Activated T-cell treated with anti-CD3 and anti-CD28 coated beads, Interleukin-2, amount 50 U/mL, for 1 hour (primary cell): ENCODE measurements at places on chromosomes 13 and 19.
A peak's percentile ranks its signal among the peaks of the same experiment; 100 is the strongest.

GRCh38 chr19:55353356-55353802 lies 1.1 kb downstream of the COX6B2 start:
- no peak for DNase-seq

DNA sequence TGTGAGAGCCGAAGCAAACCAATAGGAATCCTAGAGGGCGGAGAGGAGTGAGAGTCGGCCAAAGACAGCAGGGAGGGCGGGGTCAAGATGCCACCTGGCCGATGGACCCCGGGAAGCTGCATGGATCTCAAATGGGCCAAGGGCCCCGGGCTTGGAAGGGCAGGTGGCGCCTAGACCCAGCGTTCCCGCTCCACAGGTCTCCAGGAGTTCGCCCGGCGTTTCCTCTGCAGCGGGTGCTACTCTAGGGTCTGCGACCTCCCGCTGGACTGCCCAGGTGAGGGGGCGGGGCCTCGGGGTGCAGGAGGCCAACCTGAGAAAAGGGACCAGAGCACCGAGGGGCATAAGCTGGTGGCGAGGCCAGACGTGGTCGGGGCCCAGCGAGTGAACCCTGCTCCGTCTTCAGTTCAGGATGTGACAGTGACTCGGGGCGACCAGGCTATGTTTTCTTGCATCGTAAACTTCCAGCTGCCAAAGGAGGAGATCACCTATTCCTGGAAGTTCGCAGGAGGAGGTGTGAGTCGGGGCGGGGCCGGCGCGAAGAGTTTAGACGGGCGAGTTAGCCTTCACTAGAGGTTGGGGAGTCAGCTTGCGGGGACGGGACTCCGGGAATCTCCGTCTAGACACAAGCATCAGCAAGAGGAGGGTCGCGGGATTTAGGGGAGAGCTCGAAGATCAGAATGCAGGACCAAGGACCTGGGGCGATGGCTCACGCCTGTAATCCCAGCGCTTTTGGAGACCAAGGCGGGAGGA lies 9.9 kb downstream of the SPACA6 start:
- DNase-seq: peak; percentile 35

DNA sequence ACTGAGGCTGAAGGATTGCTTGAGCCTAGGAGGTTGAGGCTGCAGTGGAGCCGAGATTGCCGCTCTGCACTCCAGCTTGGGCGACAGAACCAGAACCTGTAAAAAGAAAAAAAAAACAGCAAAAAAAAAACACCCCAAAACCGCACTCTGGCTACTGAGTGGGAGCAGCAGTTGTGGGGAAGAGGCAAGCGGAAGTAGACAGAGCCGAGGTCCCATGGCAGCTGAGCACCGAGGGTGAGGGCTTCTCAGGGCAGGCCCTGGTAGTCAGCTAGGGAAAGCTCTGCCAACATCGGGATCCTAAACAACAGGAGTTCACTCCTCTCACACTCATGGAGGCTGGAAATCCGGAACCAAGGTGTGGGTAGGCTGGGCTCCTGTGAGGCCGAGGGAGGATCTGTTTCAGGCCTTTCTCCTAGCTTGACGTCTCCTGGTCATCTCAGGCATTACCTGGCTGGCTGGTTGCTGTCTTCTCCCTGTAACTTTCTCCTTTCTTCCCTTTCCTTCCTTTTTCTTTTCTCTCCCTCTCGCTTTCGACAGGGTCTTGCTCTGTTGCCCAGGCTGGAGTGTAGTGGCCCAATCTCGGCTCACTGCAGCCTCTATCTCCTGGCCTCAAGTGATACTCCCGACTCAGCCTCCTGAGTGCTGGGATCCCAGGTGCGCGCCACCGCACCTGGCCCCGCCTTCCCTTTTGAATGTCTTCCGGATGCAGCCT lies 15.8 kb upstream of the LATS2 start:
- no peak for DNase-seq

GRCh38 chr13:22618002-22618401 lies 562.8 kb upstream of the SGCG start:
- no peak for DNase-seq

GRCh38 chr13:30787738-30788525 lies 52.6 kb downstream of the ALOX5AP start:
- DNase-seq: no peak

DNA sequence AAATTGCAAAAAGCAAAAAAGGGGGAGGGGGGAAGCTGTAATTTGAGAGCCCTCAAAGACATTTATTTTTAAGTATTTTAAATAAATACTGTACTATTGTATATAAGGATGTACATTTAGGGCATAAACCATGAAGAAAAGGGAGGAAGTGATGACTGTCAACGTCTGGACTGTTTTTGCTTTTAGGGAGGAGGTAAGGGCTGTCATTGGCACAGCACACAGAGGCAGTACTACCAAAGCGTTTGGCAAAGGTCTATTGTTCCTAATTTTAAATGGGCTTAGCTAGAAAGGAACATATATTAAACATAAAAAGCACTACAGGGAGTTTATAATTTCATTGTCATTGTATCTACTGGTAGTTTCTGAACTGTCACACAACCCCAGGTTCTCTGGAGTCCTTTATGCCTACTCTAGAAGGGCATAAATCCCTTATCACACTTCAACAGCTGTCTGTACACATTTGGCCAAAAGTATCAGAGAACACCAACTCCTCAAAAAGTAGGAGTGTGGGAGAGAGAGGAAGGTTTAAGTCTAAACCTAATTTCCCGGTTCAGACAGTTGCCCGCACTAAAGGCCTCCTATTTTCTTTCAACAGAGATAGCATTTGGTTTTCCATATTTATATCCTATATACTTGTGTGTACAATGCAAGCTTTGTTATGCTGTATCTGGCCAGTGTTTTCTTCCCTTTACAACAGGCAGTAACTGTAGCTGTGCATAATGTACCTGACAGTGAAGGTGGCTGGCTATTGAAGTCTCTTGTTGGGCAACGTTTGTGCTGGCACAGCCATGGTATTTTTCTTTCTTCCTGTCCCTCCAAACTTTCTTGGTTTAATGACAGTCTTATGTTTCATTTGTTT lies 406.2 kb downstream of the KLF5 start:
- DNase-seq: no peak

GRCh38 chr13:48593536-48593935 lies 60.2 kb upstream of the CYSLTR2 start:
- DNase-seq: no peak

- no peak for DNase-seq
Measured at GRCh38 chr13:98504371-98504963, 72.4 kb downstream of the STK24 start.

DNA sequence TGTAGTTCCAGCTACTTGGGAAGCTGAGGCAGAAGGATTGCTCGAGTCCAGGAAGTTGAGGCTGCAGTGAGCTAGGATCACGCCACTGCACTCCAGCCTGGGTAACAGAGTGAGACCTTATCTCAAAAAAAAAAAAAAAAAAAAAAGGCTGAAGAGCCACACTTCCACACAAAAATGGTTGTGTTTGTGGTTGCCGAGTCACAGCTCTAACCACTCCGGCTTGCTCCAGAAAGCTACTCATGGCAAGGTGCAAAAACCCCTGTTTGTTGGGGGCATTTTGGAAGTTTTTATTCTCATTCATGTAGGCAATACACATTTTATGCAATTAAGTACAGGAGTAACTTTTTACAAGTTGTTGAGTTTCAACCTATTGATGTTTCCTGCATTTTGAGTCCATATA lies 93.5 kb downstream of the INSR start:
- DNase-seq: no peak

DNA sequence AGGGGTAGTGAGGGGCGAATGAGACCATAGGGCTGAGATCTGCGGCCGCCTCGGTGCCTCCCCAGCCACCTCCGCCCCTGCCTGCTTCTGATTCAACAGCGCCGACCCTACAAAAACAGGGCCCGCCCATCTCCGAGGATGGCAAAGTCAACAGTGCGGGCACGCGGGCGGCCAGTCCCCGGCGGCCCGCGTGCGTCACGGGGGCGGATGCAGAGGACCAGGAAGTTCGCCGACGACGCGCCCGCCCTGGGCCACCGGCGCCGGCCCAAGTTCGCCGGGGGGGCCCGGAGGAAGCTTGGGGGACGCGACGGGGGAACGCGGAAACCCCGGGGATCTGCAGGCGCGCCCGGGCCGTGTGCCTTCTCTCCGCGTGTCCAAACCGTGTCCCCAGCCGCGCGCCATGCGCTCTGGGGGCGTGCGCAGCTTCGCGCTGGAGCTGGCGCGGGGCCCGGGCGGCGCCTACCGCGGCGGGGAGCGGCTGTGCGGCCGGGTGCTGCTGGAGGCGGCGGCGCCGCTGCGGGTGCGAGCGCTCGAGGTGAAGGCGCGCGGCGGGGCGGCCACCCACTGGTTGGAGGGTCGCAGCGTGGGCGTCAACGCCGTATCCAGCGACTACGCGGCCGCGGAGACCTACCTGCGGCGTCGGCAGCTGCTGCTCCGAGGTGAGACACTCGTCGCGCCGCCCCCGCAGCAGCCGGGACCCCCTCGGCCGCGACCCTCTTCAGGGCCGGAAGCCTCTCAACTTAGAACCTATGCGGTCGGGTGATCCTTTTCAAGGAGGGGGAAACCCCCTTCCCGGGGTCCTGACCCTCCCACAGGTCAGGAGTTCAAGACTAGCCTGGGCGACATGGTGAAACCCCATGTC lies 6.8 kb upstream of the ARRDC2 start:
- peak; percentile 94 for DNase-seq

DNA sequence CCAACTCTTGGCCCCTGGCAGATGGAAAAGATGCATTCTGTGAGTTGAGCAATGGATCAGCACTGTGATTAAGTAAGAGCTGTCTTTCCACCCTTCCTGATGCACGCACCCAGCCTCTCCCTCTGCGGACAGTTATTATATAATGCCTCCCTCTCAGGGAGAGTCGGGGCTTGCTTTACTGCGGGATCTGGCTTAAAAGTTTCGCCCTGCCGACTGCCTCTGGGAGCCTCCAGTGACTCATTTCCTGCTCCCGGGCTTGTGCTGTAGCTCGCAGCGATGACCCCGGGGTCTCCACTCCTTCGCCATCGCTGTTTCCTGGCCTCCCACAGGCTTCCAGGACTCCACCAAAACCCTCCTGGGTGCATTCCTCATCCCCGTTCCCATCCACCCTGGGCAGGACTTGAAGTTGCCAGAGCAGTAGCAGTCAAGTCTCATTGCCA lies 107.4 kb upstream of the SLC7A1 start:
- no peak for DNase-seq

DNA sequence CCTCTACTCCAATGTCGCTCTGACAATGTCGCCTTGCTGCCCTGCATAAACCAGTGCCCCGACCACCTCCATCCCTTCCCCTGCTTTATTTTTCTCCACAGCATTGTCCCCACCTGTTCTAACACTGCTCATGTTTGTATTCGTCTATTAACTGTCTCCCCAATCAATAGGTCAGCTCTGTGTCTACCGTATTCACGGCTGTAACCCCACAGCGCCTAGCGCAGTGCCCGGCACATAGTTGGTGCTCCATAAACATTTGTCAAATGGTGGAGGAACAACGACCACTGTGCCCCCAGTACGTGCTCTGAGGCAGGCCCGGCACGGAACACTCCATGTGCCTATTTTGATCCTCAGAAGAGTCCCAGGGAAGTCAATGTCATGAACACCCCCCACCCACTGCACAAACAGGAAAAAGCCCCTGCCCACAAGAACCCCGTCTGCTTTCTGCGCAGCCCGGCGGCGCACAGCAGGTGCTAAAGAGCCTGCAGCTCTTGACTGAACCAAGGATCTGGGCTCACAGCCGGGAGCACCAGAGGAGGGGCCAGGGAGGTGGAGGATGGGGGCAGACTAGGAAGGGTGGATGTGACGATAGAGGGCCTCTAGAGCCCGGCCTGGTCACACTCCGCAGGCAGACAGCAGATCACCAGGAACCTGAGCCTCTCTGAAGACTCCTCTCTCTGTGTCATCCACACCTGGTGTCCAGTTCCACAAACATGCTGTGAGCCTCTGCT lies 1.8 kb upstream of the CEACAM16 start:
- DNase-seq: no peak

- no peak for DNase-seq
Measured at GRCh38 chr13:33931397-33932311, 113.7 kb downstream of the RFC3 start.

- DNase-seq: no peak
Measured at GRCh38 chr19:23801803-23802202, 43.1 kb upstream of the ZNF681 start.

DNA sequence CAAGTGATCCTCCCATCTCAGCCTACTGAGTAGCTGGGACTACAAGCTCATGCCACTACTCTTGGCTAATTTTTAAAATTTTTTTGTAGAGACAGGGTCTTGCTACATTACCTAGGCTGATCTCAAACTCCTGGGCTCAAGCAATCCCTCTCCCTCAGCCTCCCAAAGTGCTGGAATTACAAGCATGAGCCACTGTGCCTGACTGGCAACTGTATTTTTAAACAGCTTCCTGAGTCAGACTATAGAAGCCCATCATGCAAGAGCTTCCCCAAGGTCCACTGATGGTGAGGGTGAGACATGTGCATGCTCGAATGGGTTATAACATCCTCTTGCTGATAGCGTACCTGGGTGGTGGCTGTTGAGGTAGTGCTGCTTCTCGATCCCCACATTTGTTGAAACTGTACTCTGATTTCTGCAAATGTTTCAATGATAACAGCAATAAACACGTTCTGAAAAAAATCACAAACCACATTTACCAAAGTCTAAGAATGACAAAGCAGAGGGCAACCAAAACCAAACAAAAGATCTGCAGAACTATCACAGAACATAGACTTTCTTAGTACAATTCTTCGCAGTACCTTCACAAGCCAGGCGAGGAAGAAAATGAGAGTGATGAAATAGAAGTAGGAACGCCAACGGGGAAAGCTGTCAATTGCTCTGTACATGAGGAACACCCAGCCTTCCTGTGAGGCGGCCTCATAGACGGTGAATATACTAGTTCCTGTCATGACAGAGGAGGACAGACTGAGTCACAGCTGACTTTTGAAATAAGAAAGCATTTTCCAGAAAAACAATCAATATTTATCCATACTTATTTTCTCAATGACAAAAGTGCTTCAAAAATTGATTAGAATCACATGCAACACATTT lies 124.4 kb downstream of the NALCN start:
- no peak for DNase-seq

DNA sequence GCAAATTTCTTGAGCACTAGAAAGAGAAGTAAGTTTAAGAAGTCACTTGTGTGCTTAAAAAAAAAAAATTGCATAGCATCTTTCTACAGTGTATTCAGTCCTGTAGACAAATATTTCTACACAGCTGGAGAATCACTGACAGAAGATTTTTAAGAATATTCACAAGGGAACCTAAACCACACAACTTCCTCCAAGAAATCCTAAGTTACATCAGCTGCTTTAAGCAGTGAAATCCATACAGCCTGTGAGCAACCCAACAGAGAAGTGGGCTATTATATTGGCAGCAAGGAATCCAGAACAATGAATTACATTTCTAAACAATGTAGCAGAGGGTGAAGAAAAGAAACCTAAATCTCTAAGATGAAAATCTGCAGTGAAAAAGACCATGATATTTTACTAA lies 1.5 kb downstream of the DOCK9 start:
- DNase-seq: no peak

DNA sequence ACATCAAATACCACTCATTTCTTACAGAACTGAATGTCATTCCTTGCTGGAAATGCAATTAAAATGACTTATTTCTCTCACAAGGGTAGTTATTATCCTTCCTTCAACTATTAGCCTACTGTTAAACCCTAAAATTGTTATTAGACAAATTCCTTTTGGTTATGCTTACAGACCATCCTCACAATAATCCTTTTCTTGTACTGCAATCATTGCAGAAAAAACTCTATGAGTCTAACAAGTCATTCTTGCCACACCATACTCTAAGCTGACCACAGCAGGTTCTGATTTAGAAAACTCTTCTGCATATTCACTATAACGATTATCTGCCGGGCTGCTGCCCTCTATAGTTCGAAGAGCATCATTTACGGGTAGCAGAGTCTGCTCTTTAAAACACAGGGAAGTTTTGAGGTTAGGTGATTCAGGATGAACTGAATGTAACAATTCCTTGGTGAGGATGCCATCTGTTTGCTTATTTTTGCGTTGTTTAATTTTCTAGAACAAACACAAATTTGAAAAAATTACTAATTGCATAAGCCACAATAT lies 38.2 kb downstream of the MTMR6 start:
- DNase-seq: no peak
